Type B pancreatic cell (in vitro differentiated cells): ENCODE measurements at places on chromosomes 11 and 22. TPM values are rescaled to one million over a fixed set of nuclear protein-coding genes. Genes with fewer than 3 reads are reported as not detected.

Gene PVALB
- total RNA-seq = 0.75 TPM in 1 of 2 replicates, not detected in the other

- peaks cover 9% of the 10 kb centered on the region for H3K36me3 ChIP-seq
- no peak for DNase-seq
- H3K27me3 ChIP-seq = no peaks in the 10 kb centered on the region
- H3K27ac ChIP-seq = peak overlapping the region; percentile 94
- peak overlapping the region; percentile 54 for H3K4me3 ChIP-seq
Measured at GRCh38 chr22:36369004-36369921, 18.5 kb downstream of the MYH9 start.

DNA sequence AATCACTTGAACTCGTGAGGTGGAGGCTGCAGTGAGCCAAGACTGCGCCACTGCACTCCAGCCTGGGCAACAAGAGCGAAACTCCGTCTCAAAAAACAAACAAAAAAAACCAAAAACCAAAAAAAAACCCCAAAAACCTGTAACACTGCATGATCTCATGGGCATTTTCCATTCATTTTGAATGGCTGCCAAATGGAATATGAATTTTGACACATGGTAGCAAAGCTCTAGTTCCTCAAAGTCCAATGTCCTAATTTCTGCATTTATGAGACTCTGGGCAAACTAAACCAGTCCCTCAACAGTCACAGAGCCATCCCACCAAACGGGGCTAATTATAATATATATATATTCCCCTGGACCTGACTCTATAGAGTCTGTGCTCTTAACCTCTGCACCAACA, 61.8 kb downstream of the SGSM3 start:
- peaks cover 7% of the 10 kb centered on the region for H3K4me1 ChIP-seq
- H3K27me3 ChIP-seq = no peaks in the 10 kb centered on the region
- peaks cover 12% of the 10 kb centered on the region for H3K36me3 ChIP-seq
- no peak overlapping the region for H3K27ac ChIP-seq
- no peak for DNase-seq

GRCh38 chr22:41885116-41885515, 29.8 kb downstream of the SHISA8 start:
- no peaks in the 10 kb centered on the region for H3K4me1 ChIP-seq
- no peaks in the 10 kb centered on the region for H3K27me3 ChIP-seq
- H3K4me3 ChIP-seq = no peak overlapping the region
- no peak for DNase-seq

GRCh38 chr22:25102722-25103121, 96.9 kb upstream of the CRYBB3 start:
- no peak for DNase-seq
- H3K27me3 ChIP-seq = no peaks in the 10 kb centered on the region
